Mesothelial cell of epicardium (in vitro differentiated cells): ENCODE measurements at places on chromosomes 1 and 21. TPM values are rescaled to one million over a fixed set of nuclear protein-coding genes. Genes with fewer than 3 reads are reported as not detected.
A peak's percentile ranks its signal among the peaks of the same experiment; 100 is the strongest.

DNA sequence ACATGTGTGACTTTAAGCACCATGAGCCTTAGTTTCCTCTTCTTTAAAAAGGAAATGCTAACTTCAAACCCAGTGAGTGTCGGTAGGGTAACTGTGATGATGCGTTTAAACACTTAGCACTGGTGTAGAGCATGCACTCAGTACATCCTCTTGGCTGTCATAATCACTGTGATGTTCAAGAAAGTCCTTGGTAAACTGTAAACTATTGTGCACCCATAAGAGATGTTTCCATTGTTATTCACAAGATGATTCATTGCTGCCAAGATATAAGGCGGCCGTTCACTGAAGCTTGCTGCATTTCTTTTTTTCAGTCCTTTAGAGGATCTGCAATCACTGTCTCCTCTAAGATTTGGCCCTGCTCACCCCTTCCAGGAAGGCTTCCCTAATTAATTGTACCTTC, 61.8 kb upstream of the DAB1 start:
- H3K4me3 ChIP-seq: no peak overlapping the region
- DNase-seq: no peak
- no peaks in the 10 kb centered on the region for H3K4me1 ChIP-seq
- H3K27me3 ChIP-seq: peaks cover 2% of the 10 kb centered on the region

DNA sequence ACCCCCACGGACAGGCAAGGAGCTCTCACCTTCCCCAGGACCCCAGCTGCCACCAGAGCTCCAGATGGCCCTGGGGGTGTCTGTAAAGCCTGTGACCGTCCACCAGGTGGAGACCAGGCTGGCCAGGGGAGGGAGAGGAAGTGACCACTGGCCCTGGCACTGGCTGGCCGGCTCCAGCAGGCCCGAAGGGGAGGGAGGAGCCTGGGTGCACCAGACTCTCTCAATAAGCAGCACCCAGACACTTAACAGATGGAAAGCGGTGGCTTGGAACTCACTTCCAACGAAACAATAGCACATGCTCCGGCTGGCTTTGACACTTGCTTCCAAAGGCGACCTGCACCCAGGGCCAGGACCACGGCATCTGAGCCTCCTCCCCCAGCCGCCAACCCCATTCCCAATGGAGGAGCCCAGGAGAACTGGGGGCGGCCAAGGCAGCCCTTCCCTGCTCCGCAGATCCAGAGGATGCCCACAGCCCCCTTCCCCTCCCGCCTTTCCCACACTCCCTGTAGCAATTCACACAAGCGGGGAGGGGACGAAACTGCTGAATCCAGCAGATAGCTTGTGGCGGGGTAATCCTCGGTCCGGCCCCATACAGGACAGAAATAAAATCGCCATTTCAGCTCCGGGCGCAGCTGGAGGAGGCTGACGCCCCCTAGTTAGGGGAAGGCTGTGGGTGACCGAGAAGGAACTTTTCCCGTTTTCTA, 742 bp upstream of the PDE9A start:
- H3K27me3 ChIP-seq: peaks cover 3% of the 10 kb centered on the region
- H3K4me1 ChIP-seq: peaks cover 28% of the 10 kb centered on the region
- DNase-seq: no peak
- H3K4me3 ChIP-seq: peak overlapping the region; percentile 91
- no peaks in the 10 kb centered on the region for H3K36me3 ChIP-seq
- H3K27ac ChIP-seq: peak overlapping the region; percentile 91

DNA sequence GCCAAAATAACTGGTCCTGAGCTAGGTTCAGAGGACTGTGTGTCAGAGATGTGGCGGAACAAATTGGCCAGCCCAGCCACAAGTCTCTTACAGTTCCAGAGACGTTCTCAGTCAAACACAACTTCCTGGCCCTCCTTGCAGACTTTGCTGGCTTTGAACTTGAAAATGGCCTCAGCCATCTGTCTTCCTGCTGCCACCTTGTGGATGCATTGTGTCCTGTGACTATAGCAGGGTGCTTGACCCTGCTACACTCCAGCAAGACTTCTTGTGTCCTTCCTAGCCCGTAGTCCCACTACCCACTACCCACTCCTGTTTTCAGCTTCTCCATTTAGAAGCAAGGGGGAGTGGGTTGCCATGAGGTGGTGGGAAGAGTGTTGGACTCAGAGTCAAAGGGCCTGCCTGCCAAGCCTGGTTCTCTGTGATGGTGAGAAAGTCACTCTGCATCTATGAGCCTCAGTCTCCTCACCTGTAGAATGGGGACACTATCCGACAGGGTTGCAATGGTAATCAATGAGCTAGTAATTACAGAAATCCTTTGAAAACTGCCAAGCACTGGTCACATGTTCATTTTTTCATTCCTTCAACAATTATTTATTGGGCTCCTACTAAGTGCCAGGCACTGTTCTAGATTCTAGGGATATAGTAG, 109.9 kb downstream of the IGSF21 start:
- no peak for DNase-seq
- no peak overlapping the region for H3K27ac ChIP-seq
- H3K4me3 ChIP-seq: no peak overlapping the region
- peaks cover 65% of the 10 kb centered on the region for H3K27me3 ChIP-seq
- no peaks in the 10 kb centered on the region for H3K36me3 ChIP-seq

GRCh38 chr1:9281071-9281827, 11.4 kb upstream of the SPSB1 start:
- H3K27me3 ChIP-seq: peaks cover 4% of the 10 kb centered on the region
- H3K4me1 ChIP-seq: peaks cover 15% of the 10 kb centered on the region
- H3K36me3 ChIP-seq: peaks cover 4% of the 10 kb centered on the region
- no peak for DNase-seq
- H3K27ac ChIP-seq: no peak overlapping the region

The TNNI3K gene
- 0.51 to 1.5 TPM (median 0.93 TPM) in 3 replicates for total RNA-seq
